Brain (organoid and tissue), 16 donors: ENCODE measurements at places on chromosomes 12 and 14. TPM values are rescaled to one million over a fixed set of nuclear protein-coding genes. Genes with fewer than 3 reads are reported as not detected.

The NANOG gene
- not detected for polyA plus RNA-seq

The NGDN gene
- 32.0 TPM for polyA plus RNA-seq

The KRT2 gene
- polyA plus RNA-seq: not detected

The DDX54 gene
- 41.9 TPM for polyA plus RNA-seq

The GALNT6 gene
- polyA plus RNA-seq: 9.3 TPM

The KRT74 gene
- polyA plus RNA-seq: not detected

The SLC4A8 gene
- 15.8 TPM for polyA plus RNA-seq

The NOVA1 gene
- polyA plus RNA-seq: 27.6 TPM

The ARMH4 gene
- 8.0 TPM for polyA plus RNA-seq

The P2RX2 gene
- polyA plus RNA-seq: not detected

The ZNF605 gene
- polyA plus RNA-seq: 1.6 TPM
